ENCODE measurements at places on chromosomes 7 and 10. TPM values are rescaled to one million over a fixed set of nuclear protein-coding genes. Genes with fewer than 3 reads are reported as not detected.

DNA sequence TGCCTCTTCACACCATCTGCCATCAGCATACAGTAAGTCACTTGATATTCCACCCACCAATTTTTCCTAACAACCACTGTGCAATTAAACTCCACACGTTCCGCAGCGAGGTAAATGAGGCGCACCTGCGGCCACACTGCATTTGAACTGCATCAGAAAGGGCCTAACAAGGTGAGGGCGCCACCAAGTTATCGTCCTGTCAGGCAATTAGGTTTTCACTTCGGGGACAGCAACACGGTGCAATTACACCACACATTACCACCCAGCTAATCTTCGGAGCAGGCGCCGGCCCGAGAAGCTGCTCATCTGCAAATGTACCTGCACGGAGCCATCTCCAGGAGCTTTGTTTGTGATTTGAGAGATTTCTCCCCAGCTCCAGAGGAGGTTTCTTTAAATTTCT is 84.4 kb downstream of the EBF3 start:
- H3K4me1 ChIP-seq: no peaks in the 10 kb centered on the region
- H3K27ac ChIP-seq: no peak overlapping the region
- no peaks in the 10 kb centered on the region for H3K27me3 ChIP-seq
- H3K4me3 ChIP-seq: no peak overlapping the region
- DNase-seq: no peak

The SAMD9 gene
- 74.8 TPM for total RNA-seq

The MICALL2 gene
- 162 TPM for total RNA-seq

The LMOD2 gene
- total RNA-seq: not detected

The FLNC gene
- total RNA-seq: 0.42 TPM
